ENCODE measurements at places on chromosomes 1 and 21. TPM values are rescaled to one million over a fixed set of nuclear protein-coding genes. Genes with fewer than 3 reads are reported as not detected.

SLC45A3 gene
- total RNA-seq = 4.3 TPM

MTHFR gene
- total RNA-seq = 39.1 TPM

SPOCD1 gene
- total RNA-seq = 63.8 TPM

DMRTA2 gene
- 0.46 TPM for total RNA-seq

C1QC gene
- total RNA-seq = not detected

C8B gene
- total RNA-seq = not detected

VCAM1 gene
- total RNA-seq = 20.7 TPM

CACNA1S gene
- total RNA-seq = not detected

ZMYND12 gene
- 1.3 TPM for total RNA-seq

PRAMEF14 gene
- total RNA-seq = not detected

FMN2 gene
- total RNA-seq = 21.0 TPM

SPAG17 gene
- total RNA-seq = not detected

SPRR4 gene
- total RNA-seq = not detected

HSPG2 gene
- 1,078 TPM for total RNA-seq

IGSF5 gene
- not detected for total RNA-seq

SOD1 gene
- 189 TPM for total RNA-seq

SAMD11 gene
- total RNA-seq = 1.9 TPM

PTGFR gene
- 28.9 TPM for total RNA-seq

PLA2G5 gene
- 0.52 TPM for total RNA-seq

ZNF593OS gene
- not detected for total RNA-seq

NOS1AP gene
- not detected for total RNA-seq

MEAF6 gene
- 41.1 TPM for total RNA-seq

SPRR2F gene
- not detected for total RNA-seq

MRPS6 gene
- 11.4 TPM for total RNA-seq

SLFNL1 gene
- 0.46 TPM for total RNA-seq

HAO2 gene
- not detected for total RNA-seq

CSMD2 gene
- 14.4 TPM for total RNA-seq

APOBEC4 gene
- not detected for total RNA-seq

ACTL8 gene
- total RNA-seq = 0.07 TPM

ATP6V1G3 gene
- total RNA-seq = not detected

IFI44 gene
- 12.1 TPM for total RNA-seq

IL20 gene
- not detected for total RNA-seq

ADORA1 gene
- 0.65 TPM for total RNA-seq

ALX3 gene
- total RNA-seq = not detected

RIMKLA gene
- 0.20 TPM for total RNA-seq

MROH9 gene
- 0.39 TPM for total RNA-seq

LPAR3 gene
- total RNA-seq = 0.26 TPM

PGBD5 gene
- total RNA-seq = 0.20 TPM

CR1L gene
- total RNA-seq = not detected

LRRC71 gene
- total RNA-seq = not detected

ST6GALNAC3 gene
- 0.36 TPM for total RNA-seq

SLAMF1 gene
- total RNA-seq = not detected

TEDDM1 gene
- not detected for total RNA-seq

PLPPR4 gene
- 46.9 TPM for total RNA-seq

C1orf185 gene
- total RNA-seq = not detected

MEX3A gene
- 1.2 TPM for total RNA-seq

CA6 gene
- total RNA-seq = not detected

BARHL2 gene
- total RNA-seq = not detected

RPRD2 gene
- total RNA-seq = 10.8 TPM

KDF1 gene
- total RNA-seq = not detected

KCNE2 gene
- total RNA-seq = not detected

All from smooth muscle cell of the pulmonary artery (primary cell).